A549 treated with ZK216348 at 1 μM for 4 hours (cell line): ENCODE measurements at places on chromosomes 12 and 14. TPM values are rescaled to one million over a fixed set of nuclear protein-coding genes. Genes with fewer than 3 reads are reported as not detected.

CYP46A1 gene
- total RNA-seq, result 0.05 to 0.29 TPM (median 0.13 TPM) in 4 of 5 replicates, not detected in the other

CLEC4D gene
- total RNA-seq, result not detected in 5 replicates

VEZT gene
- 52.1 to 88.7 TPM (median 62.0 TPM) in 5 replicates for total RNA-seq

MANSC1 gene
- 3.6 to 4.3 TPM (median 3.7 TPM) in 5 replicates for total RNA-seq

CCDC38 gene
- total RNA-seq, result 0.09 to 0.13 TPM in 2 of 5 replicates, not detected in the others

PAPLN gene
- total RNA-seq, result 4.3 to 7.5 TPM (median 6.7 TPM) in 5 replicates

KRT6B gene
- total RNA-seq, result 0.11 TPM in 1 of 5 replicates, not detected in the others

UTP20 gene
- total RNA-seq, result 13.8 to 19.4 TPM (median 16.6 TPM) in 5 replicates

GLI1 gene
- total RNA-seq, result 3.9 to 8.8 TPM (median 7.3 TPM) in 5 replicates

TFCP2 gene
- total RNA-seq, result 18.8 to 22.2 TPM (median 21.1 TPM) in 5 replicates

ZC2HC1C gene
- 3.9 to 5.3 TPM (median 4.1 TPM) in 5 replicates for total RNA-seq

KLRG1 gene
- total RNA-seq, result 1.2 to 1.7 TPM (median 1.6 TPM) in 5 replicates

FAM181A gene
- not detected in 5 replicates for total RNA-seq

REC8 gene
- total RNA-seq, result 2.6 to 6.5 TPM (median 4.6 TPM) in 5 replicates

NGB gene
- not detected in 5 replicates for total RNA-seq

CLEC9A gene
- not detected in 5 replicates for total RNA-seq

SLC8A3 gene
- total RNA-seq, result not detected in 5 replicates

HECTD1 gene
- total RNA-seq, result 61.4 to 80.1 TPM (median 69.2 TPM) in 5 replicates

RNASE7 gene
- total RNA-seq, result not detected in 5 replicates

FBLN5 gene
- 2.8 to 4.5 TPM (median 3.7 TPM) in 5 replicates for total RNA-seq

TAPBPL gene
- total RNA-seq, result 2.4 to 3.8 TPM (median 3.7 TPM) in 5 replicates

OXA1L gene
- total RNA-seq, result 137 to 162 TPM (median 156 TPM) in 5 replicates
